Neural progenitor cell (in vitro differentiated cells): ENCODE measurements at places on chromosomes 3 and 15. TPM values are rescaled to one million over a fixed set of nuclear protein-coding genes. Genes with fewer than 3 reads are reported as not detected.

The ABI3BP gene
- not detected in 2 replicates for total RNA-seq

The UBAP1L gene
- 0.39 and 1.1 TPM in 2 replicates for total RNA-seq

The CNTN3 gene
- 0.21 and 0.40 TPM in 2 replicates for total RNA-seq

- no peak overlapping the region for H3K4me3 ChIP-seq
- no peaks in the 10 kb centered on the region for H3K36me3 ChIP-seq
- DNase-seq: no peak
- H3K27me3 ChIP-seq: no peaks in the 10 kb centered on the region
Measured at GRCh38 chr15:54017959-54018358, 39.7 kb downstream of the UNC13C start.

DNA sequence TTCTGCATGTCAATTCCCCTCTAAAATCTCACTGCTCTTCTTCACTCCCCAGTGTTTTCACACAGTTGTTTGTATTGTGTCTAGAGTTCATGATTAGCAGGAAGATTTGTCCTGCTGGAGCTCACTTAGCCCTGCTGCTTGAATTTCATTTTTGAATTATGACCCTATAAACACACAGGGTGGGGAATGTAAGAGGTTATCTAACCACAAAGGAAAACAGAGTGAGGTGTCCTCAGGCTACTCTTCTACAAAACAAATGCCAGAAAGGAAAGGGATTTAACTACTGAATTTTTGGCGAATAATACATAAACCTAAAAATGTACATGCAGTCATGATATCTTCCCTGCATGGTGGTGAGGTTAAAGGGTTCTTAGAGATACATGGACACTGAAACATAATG, 215.1 kb upstream of the CNTN4 start:
- no peak overlapping the region for H3K4me3 ChIP-seq
- H3K27ac ChIP-seq: no peak overlapping the region
- no peaks in the 10 kb centered on the region for H3K36me3 ChIP-seq
- H3K4me1 ChIP-seq: no peaks in the 10 kb centered on the region
- H3K27me3 ChIP-seq: no peaks in the 10 kb centered on the region

- no peak overlapping the region for H3K4me3 ChIP-seq
- no peaks in the 10 kb centered on the region for H3K27me3 ChIP-seq
- H3K4me1 ChIP-seq: peaks cover 7% of the 10 kb centered on the region
- H3K36me3 ChIP-seq: no peaks in the 10 kb centered on the region
- peak; percentile 61 for DNase-seq
- H3K27ac ChIP-seq: no peak overlapping the region
Measured at GRCh38 chr3:188792793-188793192, 379.0 kb upstream of the TPRG1 start.

DNA sequence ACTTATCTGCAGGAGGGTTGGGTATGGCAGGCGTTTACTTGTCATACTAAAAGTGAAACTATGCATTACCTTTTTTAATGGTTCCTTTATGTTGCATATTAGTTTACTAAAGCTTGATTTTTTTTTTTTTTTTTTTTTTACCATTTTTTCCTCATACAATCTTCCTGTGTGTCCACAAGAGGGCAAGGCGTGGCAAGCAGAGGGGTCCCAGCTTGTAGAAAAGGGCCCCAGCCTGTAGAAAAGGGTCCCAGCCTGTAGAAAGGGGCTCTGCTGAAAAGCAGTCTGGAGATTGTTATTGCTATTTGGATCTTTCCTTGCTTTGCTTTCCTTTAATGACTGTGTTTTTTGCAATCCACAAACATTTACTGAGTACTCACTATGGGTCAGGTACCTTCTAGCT, 21.9 kb downstream of the MKRN2 start:
- H3K4me1 ChIP-seq: no peaks in the 10 kb centered on the region
- no peaks in the 10 kb centered on the region for H3K27me3 ChIP-seq
- H3K36me3 ChIP-seq: no peaks in the 10 kb centered on the region
- no peak overlapping the region for H3K27ac ChIP-seq
- no peak overlapping the region for H3K4me3 ChIP-seq

GRCh38 chr3:27914199-27914598, 192.1 kb upstream of the EOMES start:
- H3K4me1 ChIP-seq: no peaks in the 10 kb centered on the region
- H3K27ac ChIP-seq: no peak overlapping the region
- DNase-seq: peak; percentile 52
- no peaks in the 10 kb centered on the region for H3K36me3 ChIP-seq

DNA sequence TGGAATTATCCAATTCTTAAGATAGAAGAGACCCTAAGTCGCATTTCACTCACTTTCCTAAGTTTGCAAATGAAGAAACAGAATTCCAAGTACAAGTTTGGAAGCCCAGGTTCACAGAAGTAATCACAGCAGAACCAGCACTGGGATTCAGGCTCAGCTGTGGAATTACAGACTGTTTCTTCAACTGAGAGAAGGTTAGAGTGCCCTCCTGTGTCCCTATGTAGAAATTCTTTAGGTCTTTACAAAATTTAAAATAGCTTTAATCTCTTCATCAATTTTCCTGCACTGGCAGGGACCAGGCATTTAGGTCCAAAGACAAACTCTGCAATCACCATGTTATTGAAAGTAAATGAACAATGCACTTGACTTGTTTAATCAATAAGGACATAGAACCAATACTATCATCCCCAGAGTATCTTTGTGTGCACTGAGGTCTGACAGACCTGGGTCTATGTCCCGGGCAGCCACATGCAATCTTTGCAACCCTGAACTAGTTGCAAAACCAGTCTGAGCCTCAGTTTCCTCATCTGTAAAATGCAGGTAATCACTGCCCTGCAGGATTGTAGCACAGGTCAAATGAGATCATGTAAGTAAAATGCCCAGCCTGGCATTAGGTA, 96.3 kb upstream of the ZBED2 start:
- no peaks in the 10 kb centered on the region for H3K27me3 ChIP-seq
- DNase-seq: peak; percentile 37
- no peaks in the 10 kb centered on the region for H3K36me3 ChIP-seq
- H3K4me3 ChIP-seq: no peak overlapping the region
- no peak overlapping the region for H3K27ac ChIP-seq

DNA sequence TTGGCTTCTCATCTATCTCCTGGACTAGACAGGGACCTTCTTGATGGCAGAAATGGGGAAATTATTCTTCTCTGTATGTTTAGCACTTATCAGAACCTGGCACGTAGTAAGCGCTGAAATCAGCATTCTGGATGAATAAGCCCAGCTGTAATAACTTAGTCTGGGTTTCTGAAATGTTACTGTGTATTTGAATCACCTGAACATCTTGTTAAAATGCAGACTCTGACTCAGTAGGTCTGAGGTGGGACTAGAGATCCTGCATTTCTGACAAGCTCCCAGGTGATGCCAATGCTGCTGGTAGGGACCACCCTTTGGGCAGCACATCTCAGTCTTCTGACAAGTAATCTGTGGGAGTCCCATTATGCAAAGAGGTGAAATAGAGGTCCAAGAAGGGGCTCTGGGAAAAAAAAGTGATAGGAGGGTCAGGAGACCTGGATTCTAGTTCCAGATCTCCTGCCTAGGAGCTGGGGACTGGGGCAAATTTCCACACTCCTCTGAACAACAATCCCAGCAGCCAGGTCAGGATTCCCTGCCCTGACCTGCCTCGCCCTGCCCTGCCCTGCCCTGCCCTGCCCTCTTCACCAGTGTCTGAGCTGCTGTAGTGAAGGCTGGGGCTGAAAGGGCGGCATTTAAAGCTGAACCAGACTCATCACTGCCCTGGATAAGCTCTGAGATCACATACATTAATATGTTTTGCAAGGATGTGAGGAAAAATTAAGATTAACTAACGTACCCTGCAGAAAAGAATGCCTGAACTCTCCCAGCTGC, 17.2 kb upstream of the SLC6A11 start:
- no peak for DNase-seq
- peaks cover 83% of the 10 kb centered on the region for H3K27me3 ChIP-seq
- H3K36me3 ChIP-seq: no peaks in the 10 kb centered on the region
- H3K4me1 ChIP-seq: no peaks in the 10 kb centered on the region
- no peak overlapping the region for H3K27ac ChIP-seq

DNA sequence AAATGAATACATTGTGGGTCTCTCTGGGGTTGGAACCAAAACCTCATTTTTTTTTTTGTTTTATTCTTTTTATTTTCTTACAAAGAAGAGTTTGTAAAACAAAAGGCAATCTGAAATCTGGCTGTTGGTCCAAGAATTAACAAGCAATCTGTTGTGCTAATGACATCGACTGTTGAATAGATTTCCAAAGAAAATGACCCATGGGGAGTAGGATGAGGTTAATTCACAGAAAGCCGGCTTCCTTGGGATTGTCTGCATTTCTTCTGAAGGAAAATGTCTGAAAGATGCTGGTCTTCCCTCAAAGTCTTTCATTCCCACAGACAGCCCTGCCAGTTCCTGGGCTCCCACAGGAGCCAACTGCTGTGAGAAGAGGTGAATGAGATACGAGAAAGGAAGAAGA, 92.9 kb downstream of the LRRC3B start:
- no peaks in the 10 kb centered on the region for H3K27me3 ChIP-seq
- H3K27ac ChIP-seq: peak overlapping the region; percentile 70
- H3K4me1 ChIP-seq: peaks cover 32% of the 10 kb centered on the region

GRCh38 chr3:117346901-117347300, 637.3 kb downstream of the TUSC7 start:
- no peak overlapping the region for H3K27ac ChIP-seq
- H3K36me3 ChIP-seq: no peaks in the 10 kb centered on the region
- no peaks in the 10 kb centered on the region for H3K27me3 ChIP-seq
- no peak for DNase-seq
